ENCODE measurements at places on chromosomes 7 and 10.

- DNase-seq = no peak
Observed at GRCh38 chr7:47568547-47568946, 13.4 kb downstream of the TNS3 start.

DNA sequence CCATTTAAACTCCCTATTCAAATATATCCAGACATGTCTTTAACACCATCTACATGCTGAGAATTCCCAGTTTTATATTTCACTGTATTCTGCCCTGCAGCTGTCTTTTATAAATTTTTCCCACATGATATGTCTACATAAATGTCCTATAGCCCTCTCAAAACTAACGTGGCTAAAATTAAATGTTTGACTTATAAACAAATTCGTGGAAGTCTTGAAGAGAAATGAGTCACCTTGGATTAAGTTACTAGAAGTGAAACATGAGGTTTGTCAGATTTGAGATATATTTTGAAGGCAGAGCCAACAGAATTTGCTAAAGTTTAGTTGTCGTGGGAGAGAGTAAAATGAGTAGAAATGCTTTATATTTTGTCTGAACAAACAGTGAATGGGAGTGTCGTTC is 386.9 kb upstream of the CNTNAP2 start:
- no peak for DNase-seq

DNA sequence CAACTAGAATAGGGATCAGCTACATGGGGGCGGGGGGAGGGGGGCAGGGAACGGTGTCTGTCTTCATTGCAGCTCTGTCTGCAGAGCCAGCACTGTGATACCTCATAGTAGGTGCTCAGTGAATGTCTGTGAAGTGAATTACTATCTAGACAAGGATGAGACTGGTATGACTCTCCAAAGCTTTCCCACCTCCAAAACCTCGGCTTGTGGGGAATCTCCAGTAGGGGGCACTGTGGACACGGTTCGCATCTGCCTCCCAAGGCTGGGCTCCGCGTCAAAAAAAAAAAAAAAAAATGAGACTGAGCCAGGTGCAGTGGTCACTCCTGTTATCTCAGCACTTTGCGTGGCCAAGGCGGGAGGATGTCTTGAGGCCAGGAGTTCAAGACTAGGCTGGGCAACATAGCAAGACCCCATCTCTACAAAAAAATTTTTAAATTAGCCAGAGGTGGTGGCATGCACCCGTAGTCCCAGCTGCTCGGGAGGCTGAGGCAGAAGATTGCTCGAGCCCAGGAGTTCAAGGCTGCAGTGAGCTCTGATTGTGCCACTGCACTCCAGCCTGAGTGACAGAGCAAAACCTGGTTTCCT is 9.6 kb downstream of the TRIM56 start:
- DNase-seq = no peak

DNA sequence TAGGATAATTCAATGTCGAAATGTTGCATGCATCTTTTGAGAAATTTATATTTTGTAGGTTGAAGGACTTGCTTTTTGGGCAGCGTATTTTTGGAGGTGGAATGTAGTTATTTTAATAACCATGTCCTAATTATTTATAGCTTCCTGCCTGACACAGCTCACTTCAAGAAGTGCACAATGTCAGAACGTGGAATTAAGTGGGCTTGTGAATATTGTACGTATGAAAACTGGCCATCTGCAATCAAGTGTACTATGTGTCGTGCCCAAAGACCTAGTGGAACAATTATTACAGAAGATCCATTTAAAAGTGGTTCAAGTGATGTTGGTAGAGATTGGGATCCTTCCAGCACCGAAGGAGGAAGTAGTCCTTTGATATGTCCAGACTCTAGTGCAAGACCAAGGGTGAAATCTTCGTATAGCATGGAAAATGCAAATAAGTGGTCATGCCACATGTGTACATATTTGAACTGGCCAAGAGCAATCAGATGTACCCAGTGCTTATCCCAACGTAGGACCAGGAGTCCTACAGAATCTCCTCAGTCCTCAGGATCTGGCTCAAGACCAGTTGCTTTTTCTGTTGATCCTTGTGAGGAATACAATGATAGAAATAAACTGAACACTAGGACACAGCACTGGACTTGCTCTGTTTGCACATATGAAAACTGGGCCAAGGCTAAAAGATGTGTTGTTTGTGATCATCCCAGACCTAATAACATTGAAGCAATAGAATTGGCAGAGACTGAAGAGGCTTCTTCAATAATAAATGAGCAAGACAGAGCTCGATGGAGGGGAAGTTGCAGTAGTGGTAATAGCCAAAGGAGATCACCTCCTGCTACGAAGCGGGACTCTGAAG is 620 bp downstream of the ZRANB1 start:
- no peak for DNase-seq

DNA sequence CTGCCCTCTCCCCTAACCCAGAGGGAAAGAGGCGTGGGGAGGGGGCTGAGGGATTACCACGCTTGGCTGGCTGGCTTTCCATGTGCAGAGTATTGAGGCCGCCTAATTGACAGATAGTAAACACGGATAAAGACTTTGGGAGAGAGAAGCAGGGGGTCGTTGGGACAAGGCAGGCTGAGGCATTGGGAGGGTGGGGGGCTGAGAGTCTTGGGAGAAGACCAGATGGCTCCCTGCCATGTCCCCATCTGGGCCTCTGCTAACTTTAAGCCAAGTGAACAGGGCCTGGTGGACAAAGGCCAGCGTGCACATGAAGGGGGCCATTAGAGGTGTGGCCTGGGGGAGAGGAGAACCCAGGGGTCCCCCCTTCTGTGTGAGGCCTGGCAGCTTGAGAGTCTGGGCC is 55.4 kb upstream of the MXI1 start:
- DNase-seq = no peak

DNA sequence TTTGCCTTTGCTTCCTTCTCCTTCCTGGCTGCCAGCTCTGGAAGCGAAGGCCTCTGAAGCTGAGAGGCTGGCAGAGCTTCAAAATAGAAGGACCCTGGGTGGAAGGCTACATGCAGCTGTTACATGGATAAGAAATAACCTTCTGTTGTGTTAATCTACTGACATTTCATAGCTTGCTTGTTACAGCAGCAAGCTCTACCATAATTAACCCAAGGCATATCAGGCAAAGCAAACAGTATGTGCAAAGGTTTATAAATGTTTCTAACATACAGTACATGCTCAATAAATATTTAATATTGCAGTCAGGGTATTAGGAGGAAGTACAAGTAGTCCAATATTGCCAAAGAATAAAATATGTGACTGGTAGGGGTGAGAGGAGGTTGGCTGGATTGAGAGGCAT is 55.6 kb upstream of the MKLN1 start:
- DNase-seq = no peak

DNA sequence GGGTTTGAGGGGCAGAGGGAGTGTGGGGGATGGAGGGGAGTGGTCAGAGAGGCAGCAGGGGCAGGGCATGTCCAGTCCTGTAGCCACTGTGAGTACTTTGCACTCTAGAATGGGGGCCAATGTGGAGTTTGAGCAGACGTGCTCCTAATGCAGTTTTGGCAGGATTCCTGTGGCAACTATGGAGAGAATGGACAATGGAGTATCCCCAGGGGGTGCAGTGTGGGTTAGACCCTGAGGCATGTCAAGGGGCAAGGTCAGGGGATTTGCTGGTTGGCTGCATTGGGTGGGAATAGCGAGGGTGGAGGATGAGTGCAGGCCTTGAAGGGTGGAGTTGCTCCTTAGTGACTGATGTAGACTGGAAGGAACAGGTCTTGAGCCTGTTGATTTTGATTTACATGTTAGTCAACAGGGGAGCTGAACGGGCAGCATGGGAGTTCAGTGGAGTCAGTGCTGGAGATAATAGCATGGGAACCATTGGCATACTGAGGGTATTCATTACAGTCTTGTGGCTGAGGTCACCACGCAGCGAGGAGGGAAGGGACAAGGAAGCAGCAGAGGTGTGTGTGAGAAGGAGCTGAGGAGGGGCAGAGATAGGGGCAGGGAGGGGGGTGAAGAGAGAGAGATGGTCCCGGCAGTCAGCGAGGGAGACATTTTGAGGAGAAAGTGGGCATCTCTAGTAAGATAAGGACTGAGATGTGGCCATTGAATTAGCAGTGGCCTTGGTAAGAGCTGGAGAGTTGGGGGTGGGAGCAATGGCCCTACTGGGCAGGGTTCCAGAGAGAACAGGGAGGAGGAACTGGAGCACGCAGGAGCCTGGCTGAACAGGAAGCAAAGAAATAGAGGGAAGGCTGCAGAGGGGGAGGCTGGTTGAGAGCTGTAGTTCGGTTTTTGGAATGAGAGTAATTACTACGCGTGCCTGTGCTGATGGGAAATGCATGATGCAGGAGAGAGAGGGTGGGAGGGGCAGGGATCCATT is 112.7 kb downstream of the CCNY start:
- no peak for DNase-seq

DNA sequence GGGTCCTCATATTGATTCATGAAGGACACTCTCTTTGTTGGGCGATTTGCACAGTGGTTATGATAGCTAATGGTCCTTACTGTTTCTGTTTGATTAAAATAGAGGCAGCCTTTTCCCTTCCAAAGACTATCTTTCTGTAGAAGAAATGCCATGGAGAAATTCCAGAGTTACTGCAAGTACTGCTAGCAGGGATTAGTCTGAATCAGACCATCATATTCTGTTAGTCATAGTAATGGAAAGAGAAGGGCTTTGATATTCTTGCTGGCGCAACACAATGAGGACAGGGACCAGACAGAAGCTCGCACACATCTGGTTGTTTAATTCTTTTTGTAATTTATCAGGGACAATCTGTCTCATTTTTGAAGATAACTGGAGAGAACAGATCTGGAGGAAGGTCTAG is 304.5 kb upstream of the FZD8 start:
- DNase-seq = no peak

GRCh38 chr7:29281782-29282541 is 87.4 kb downstream of the CHN2 start:
- peak; percentile 81 for DNase-seq

DNA sequence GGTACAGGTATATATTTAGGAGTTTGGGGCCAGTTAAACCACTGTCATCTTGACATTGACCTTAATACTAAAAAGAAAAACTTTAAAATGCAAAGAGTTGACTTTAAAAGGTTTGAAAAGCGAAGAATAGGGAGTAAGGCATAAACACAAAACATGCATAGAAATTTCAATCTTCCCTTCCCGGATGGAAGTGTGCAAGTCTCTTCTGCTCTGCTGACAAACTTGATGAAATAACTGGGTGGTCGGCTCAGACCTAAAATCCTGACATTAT is 3.4 kb upstream of the SPAG6 start:
- no peak for DNase-seq

DNA sequence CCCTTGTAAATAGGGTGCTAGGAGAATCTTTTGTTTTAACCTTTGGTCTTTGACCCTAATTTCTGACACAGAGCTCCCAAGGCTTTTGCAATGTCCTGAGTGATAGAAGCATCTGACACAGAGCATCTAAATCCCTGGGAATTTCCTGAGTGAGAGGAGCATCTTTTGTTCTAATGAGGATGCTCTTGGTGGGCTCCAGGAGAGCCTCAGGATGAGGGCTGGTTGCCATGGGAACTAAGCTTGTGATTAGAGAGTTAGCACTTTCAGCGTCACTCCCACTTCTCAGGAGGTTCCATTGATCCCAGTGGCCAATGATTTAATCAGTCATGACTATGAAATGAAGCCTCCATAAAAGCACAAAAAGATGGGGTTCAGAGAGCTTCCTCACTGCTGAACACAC is 264.8 kb downstream of the KIF20B start:
- DNase-seq = no peak

- no peak for DNase-seq
Observed at GRCh38 chr10:126270111-126270510, 118.2 kb downstream of the ADAM12 start.

DNA sequence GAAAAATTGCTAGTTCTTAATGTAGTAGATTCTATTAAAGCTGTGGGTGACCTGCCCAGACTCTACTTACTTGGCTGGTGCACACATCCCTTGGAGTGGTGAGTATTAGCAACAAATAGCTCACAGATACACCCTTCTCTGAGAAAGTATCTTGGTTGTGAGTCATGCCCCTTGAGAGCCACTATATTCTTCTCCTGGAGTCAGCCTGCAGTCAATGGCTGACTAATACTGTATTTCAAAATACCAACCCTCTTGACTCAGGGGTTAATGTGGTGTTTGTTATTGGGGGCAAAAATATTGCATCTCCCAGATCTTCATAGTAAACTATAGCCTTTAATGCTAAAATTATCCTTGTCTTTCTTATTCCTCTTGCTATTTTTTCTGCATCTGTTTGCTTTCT is 354.9 kb downstream of the BMPER start:
- DNase-seq = no peak

- no peak for DNase-seq
Observed at GRCh38 chr10:121845044-121845784, 82.6 kb downstream of the ATE1 start.

DNA sequence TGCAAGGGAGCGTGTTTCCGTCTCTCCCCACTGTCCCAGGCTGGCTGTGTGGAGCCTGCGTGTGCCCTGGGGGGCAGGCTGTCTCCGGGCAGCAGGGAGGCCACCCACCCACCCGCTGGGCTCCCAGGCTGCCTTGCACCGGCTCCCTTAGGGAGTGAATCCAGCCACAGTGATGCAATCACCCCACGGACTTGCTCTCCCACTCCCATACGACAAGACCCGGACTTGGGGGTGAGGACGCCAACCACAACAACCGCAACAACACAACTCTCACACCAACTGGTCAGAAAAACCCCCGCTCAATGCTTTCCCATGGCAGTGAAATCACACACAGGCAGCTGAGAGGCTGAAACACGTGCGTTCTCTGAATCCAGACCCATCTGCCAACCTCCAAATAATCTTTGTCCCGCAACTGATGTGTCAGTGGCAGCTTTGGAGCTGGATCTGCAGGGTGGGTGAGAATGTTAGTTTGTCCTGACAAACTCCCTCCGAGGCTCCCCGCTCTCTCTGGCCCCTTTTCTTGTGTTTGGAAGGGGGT is 62.7 kb upstream of the DDC start:
- no peak for DNase-seq

DNA sequence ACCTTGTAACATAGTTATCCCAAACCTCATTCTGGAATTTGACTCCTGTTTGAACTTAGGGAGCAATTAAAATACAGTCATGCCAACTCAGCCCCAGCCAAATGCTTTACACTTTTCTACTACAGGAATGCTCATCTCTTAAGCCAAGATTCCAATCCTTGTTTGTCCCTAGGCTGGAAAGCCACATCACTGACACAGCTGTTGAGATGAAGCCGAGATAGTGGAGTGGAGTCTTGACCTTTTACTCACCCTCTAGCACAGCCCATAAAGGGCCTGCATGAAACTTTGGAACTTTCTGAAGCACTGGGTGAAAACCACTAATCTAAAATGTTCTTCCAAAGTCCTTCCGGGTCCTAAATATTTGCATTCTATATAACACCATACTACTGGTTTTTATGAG is 247.3 kb downstream of the ETV1 start:
- DNase-seq = no peak

Measured in NCI-H526 treated with DMSO at 0.1 percent for 48 hours (cell line).